NCI-H187 (cell line): ENCODE measurements at places on chromosomes 6 and 20.

- no peak for DNase-seq
Measured at GRCh38 chr6:88698661-88699060, 264.8 kb downstream of the RNGTT start.

- no peak for DNase-seq
Measured at GRCh38 chr6:119501798-119502483, 152.4 kb upstream of the MAN1A1 start.

DNA sequence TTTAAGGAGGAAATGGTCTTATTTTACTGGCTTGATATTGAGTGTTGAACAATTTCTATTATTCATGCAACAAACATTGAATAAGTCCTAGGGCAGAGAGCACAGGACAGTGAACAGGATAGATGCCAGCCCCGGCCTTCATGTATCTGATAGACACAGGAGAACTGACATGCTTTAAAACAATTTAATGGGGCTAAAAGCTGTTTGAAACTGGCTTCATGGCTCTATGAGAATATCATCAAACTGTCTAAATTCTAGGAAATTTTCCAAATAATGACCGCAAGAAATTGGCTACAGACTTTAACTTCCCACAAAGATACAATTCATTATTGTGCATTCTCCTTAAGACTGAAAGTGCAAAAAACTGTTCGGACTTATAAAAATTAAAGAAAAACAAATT lies 69.0 kb downstream of the ID4 start:
- DNase-seq: no peak

DNA sequence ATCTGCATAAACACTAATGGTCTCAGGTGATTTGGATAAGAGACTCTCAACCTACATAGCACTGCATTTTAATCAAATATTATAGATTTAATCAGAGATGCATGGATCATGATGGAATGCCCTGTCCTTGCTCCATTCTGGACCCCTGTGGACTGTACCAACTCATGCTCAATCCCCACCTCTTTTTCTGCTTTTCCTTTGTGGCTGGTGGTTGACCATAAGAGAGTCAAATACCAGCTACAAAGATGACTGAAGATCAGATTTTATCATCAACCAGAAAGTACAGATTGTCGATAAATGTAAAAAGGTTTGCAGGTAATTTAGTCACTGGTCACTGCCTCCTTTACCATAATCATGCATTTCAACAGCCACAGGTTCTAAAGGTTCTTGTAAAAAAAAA lies 116.2 kb downstream of the ME1 start:
- no peak for DNase-seq

DNA sequence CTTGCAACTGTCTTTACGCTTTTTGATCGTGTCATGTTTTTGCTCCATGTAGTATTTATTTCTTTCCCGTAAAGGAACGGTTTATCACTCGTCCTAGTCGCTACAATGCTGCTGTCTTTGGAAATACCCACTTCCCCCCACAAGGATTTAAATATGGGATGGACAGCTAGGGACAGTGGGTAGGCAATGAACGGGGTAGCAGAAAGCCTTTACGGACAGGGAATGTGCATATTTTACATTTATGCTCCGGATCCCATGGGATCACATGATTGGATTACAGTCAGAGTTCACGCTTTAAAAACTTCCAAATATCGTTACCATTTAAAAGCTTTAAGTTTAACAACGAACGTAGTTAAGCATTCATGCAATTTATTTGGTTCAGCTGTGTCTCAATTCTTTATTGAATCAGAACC lies 1.2 kb downstream of the HIVEP1 start:
- DNase-seq: no peak

- no peak for DNase-seq
Measured at GRCh38 chr6:153117986-153118879, 12.8 kb downstream of the RGS17 start.
